ENCODE measurements at places on chromosomes 1 and 21.

DNA sequence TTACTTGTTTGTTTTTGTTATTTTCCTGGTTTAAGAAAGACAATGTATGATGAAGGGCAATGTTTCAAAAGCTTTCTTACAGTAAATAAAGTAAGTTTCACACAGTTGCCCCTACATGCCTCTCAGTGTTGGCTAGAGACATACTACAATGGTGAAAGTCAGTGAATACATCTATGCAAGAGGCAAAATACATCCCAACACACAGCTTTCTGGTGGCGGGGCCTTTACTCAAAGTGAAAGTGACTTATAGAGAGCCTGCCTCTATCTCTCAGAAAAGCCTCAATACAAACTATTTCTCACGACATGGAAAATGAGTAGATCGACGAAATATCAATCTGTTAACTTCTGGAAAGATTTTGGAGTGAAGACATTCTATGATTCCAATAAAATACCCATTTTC lies 122.3 kb downstream of the SLC30A10 start:
- no peak for DNase-seq

DNA sequence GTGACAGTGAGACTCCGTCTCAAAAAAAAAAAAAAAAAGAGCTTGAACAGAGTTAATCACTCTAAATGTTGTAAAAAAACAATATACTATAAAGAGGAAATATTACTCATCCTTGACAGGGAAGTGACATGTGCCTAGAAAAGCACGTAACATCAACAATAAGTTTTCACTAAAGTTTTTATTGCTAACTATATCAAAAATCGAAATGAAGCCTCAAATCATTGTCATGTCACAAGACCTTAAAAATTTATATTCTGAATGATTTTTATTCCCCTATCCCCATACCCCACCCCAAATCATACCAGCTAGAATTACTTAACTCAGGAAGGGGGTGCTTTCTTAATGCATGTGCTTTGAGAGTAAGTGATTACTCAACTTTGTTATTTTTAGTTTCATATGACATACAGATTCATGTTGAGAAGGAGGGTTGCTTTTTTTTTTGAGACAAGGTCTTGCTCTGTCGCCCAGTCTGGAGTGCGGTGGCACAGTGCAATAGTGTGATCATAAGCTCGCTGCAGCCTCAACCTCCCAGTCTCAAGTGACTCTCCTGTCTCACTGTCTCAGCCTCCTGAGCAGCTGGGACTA lies 53.6 kb upstream of the MUTYH start:
- DNase-seq = peak; percentile 41

GRCh38 chr1:230753586-230754251 lies 6.5 kb downstream of the CAPN9 start:
- DNase-seq = peak; percentile 91

DNA sequence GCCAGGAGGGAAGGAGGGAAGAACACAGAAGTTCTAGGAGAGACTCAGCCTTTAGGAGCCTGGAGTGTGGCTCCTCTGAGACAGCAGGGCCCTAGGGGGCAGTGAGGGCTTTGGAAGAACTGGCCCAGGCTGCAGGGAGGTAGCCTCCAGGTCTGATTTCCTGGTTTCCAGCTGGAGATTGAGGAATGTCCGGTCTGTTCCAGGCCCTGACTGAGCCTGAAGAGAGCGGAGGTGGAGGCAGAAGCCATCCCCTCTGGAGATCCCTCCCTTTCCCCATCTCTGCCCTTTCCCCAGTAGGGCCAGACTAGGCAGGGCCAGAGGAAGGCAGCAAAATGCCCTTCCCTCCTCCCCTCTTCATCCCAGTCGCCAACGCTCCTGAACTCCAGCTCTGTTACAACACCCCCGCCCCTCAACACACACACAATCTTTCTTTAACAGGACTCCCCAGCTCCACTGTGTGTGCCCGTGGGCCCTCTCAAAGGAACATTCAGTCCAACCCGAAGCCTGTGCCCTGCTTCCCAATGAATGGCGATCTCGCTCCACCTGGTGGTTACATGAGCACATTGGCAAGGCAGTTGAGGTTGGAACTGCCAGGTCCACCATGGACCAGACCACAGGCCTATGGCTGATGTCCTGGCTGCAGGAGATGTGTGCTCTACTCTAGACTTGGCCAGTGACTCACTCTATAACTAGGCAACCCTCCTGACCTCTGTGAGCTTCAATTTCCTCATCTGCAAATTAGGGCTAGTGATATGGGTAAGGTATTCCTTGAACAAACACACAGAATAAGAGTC lies 32.0 kb downstream of the MAP7D1 start:
- DNase-seq = peak; percentile 77

- DNase-seq = peak; percentile 59
Observed at GRCh38 chr21:17270229-17270628, 242.6 kb upstream of the CXADR start.

DNA sequence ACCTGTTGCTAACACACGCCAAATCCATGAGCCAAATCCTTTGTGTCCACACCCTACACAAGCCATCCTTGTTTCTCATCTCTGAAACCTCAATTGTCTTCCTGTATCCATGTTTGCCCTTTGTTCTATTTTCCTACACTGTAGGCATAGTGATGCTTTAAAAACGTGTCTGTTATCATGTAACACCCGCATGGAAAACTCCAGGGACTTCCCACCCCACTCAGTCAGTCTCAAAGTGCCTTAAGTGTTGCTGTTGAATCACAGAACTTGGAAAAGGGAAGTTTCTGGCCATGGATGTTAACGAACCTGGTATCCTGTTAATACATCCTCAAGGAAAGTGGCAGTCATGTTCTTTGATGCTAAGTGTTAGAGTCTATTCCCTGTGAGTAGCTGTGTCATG lies 9.7 kb downstream of the OR2T11 start:
- no peak for DNase-seq

GRCh38 chr1:119347858-119348257 lies 20.7 kb upstream of the HAO2 start:
- DNase-seq = no peak

DNA sequence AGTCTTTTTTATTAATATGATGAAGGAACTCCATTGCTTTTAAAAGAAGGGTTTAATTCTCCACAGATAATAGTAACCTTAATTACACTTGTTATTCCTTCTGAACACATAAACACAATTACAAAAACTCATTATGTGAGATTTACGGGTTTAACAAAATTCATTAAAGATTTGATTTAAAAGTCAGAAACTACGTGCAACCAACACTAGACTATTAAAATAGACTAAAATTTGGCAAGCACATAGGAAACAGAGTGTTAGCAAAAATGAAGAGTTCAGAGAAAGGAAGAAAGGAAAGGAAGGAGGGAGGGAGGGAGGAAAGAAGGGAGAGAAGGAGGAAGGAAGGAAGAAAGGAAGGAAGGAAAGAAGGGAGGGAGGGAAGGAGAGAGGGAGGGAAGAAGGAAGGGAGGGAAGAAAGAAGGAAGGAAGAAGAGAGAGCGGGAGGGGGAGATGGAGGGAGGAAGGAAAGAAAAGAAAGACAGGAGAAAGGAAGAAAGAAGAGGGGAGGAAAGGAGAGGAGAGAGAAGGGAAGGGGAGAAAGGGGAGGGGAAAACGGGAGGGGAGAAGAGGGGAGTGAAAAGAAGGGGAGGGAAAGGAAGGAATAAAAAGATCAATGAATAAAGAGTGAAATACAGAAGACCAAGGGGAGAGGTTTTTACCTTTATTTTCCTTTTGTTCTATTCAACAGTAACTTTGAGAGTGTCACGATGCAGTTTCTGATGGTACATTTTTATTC lies 123.4 kb upstream of the LYPLAL1 start:
- DNase-seq = no peak

- DNase-seq = no peak
Observed at GRCh38 chr1:61742620-61743430, 545 bp downstream of the PATJ start.

DNA sequence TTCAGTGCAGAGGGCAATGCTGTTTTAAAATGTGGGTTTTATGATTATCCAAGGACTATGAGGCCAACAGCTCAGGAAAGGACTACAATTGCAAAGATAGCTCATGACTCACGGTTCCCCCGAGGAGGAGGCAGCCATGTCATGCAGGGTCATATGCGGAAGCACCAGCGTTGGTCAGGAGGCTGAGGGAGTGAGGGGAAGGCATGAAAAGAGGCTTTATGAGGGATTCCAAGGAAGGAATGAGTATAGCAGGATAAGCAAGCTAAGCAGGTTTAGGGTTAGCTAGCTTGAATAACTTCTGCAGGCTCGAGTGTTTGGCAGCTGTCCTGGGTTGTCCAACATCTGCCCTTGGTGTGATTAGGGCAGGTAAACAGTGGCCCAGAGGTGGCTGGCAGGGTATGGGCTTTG lies 495.1 kb downstream of the SETD4 start:
- DNase-seq = no peak

DNA sequence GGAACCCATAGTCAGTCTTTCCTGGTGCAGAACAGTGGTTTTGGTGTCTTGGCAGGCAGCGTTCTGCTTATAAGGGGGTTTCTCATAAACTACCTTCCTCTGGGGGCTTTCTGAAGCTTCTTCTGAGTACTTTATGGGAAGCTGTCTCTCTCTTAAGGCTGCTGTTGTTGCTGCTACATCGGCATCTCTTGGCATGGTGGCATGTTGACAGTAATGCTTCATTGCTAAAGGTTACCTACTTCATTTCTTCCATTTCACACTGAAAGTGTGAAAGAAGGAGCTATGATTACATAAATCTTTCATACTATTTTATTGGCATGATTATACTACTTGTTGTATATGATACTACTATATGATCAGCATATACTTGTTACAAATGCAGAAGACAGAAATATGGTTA lies 6.3 kb upstream of the MAP10 start:
- DNase-seq = no peak

DNA sequence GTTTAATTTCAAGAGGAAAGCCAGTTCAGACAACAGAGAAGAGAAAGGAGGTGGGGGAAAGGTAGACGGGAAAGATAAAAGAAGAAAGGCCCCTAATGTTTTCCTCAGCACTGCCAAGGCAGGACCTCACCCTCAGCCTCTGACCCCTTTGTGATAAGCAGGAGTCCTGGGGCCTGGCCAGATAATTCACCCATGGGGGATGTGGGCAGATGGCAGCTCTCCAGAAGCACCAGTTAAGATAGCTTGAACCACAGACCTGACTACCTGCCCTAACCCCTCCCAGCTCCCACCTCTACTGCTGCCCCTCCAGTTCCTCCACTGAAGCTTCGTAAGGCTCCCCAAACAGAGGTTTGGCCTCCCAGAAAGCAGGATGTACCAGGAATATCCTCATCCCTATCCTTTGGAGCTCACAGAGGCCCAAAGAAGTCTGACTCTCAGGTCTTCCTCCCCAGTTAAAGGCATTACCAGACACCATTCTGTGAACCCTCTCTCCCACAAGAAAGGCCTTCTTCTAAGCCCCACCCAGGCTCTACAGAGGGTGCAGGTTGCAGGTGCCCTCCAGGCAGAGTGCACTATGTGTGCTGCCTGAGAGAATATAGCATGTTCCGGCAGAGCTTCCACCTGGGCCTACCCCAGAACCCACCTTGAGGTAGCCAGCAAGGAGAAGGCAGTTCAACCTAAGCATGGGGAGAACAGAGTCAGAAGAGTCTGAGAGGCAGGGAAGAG lies 9.2 kb upstream of the SNAPIN start:
- no peak for DNase-seq

GRCh38 chr1:158112994-158113758 lies 67.5 kb upstream of the CD1D start:
- no peak for DNase-seq

DNA sequence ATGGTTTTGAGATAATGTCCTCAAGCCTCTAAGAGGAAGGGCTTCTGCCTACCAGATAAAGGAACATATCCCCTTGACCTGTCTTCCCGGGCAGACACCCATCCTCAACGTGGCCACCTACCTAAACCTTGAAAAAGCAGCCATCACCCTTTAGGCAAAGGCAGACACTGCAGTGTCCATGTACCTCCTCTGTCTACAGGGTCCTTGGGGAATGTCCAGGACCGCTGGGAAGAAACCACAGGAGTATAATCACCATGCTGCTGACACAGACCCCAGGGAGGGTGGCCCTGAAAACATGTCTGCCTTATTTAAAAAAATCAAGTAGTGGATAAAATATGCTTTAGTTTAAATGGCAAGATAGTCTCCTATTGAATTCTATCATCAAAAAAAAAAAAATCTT lies 16.6 kb downstream of the BCAR3 start:
- no peak for DNase-seq

DNA sequence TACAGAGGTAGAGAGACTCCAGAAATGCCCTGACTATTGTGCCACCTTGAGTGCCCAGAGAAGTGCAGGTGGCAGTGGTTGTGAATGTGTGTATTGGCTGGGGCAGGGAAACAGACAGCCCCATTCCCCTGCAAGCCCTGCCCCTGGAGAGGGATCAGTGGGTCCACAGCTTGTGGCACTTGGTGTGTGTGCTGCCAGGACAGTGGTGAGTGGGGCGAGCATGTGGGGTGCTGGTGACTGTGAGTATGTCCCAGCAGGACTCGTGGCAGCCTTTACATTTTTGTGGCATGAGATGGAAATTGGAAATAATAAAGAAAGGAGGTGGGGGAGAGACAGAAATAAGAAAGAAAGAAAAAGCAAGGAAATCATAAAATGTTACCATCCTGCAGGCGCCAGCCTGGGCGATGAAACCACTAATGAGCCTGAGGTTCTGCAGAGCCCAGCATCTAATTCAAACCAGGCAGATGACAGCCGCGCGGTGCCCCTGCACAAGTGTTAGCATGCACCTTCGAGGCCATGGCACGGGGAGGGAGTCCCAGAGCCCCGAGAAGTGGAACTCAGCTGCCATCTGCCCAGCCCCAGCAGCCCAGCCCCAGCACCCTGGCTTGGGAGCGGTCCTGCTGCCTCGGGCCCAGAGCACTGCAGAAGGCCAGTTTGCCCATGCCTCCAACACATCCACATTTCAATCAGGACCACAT lies 49.1 kb upstream of the ZBTB40 start:
- no peak for DNase-seq

DNA sequence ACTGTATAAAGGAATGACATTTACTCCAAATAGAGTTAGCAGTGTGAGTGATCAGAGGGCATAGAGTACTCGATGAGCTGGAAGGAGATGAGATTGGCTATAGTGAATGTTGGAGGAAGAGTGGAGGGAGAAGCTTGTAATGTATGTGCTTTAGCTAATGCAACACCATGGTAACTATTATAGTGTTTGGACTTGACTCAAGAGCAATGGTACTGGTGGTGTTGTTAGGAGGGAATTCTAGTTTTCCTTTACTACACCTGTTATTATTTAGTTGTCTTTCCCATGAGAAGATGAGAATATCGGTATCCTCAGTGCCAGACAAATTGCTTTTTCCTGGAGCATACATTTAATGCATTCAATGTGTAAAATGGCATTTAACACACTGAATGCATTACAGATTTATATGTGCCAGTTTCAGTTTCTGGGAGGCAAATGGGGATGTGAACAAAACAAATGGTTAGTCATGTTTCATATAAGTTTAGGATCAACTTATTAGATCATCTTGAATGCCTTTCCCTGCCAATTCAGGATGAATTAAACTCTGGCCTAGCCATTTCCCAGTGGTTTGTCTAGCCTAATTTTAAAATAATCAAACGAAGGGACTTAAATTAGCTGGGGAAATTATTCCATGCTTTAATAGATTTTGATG lies 291.1 kb upstream of the ADAMTS5 start:
- no peak for DNase-seq

- peak; percentile 47 for DNase-seq
Observed at GRCh38 chr1:26289158-26290059, 9.5 kb downstream of the SH3BGRL3 start.

- DNase-seq = no peak
Observed at GRCh38 chr1:229905652-229906051, 161.4 kb upstream of the GALNT2 start.

GRCh38 chr1:208084764-208085163 lies 159.4 kb downstream of the PLXNA2 start:
- DNase-seq = no peak

Data from NCI-H2171 treated with DMSO at 0.1 percent for 48 hours (cell line).